ENCODE measurements at places on chromosomes 4 and X.

- DNase-seq, result no peak
These were observed 24.6 kb downstream of the NAP1L5 start for GRCh38 chr4:88672987-88673386.

DNA sequence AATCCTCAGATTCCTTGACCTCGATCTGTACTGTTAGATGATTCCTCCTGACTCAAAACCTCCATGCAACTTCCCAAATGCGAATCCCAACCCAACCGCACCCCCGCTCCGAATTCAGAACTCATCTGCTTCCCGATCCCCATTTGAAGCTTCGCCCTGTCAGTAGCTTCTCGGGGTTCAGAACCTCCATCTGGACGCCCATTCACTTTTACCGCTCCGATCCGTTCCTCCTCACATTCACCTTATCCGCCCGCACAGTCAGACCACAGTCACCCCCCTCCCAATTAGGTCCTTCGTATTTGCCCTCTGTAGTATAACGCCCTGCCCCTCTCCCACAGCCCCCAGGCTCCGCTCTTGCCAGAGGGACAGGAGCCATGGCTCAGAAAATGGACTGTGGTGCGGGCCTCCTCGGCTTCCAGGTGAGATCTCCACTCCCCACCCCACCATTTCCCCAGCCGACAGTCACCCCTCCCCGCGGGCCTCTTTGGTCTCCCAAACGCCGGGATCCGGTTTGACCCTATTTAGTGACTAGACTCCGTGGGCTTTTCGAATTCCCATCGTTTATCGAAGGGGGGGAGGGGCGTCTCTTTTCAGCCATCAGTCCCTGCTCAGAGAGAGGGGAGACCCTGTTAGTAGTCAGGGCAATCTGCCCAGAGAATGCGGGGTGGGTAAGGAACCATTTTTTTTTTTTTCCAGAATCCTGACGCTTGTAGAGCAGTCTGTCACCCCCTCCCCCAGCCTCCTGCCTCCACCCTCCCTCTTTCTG lies 691 bp downstream of the MAGED1 start:
- DNase-seq, result no peak

GRCh38 chr4:16205298-16206164 lies 20.7 kb downstream of the TAPT1 start:
- no peak for DNase-seq

GRCh38 chr4:2910409-2910808 lies 52.8 kb downstream of the NOP14 start:
- DNase-seq, result no peak

- no peak for DNase-seq
These were observed 13.5 kb upstream of the PRSS48 start for GRCh38 chr4:151263455-151263854.

DNA sequence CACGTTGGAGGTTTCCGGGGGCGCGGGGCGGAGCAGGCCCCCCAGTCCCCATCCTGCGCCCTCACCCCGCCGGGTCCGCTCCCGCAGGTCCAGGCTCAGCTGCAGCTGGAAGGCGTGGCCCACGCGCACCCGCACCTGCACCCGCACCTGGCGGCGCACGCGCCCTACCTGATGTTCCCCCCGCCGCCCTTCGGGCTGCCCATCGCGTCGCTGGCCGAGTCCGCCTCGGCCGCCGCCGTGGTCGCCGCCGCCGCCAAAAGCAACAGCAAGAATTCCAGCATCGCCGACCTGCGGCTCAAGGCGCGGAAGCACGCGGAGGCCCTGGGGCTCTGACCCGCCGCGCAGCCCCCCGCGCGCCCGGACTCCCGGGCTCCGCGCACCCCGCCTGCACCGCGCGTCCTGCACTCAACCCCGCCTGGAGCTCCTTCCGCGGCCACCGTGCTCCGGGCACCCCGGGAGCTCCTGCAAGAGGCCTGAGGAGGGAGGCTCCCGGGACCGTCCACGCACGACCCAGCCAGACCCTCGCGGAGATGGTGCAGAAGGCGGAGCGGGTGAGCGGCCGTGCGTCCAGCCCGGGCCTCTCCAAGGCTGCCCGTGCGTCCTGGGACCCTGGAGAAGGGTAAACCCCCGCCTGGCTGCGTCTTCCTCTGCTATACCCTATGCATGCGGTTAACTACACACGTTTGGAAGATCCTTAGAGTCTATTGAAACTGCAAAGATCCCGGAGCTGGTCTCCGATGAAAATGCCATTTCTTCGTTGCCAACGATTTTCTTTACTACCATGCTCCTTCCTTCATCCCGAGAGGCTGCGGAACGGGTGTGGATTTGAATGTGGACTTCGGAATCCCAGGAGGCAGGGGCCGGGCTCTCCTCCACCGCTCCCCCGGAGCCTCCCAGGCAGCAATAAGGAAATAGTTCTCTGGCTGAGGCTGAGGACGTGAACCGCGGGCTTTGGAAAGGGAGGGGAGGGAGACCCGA lies 14.0 kb downstream of the SHOX start:
- no peak for DNase-seq

DNA sequence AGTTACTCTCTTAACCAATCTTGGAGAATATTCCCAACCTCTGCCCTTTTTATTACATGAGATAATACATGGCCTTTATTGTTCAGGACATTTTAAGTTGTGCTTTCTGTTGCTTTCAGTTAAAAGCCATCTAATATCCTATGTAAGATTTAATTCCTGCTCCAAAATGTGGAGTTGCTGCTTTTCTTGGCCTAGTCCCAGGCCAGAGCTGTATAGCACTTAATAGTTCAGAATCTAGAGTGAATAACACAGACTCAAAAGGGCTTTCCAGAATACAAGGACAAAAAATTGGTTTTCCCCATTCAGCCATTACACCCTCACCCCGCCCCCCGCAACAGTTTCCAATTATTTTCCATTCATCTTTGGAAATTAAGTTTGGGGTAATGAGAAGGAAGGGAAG lies 144.3 kb upstream of the SMAD1 start:
- no peak for DNase-seq

- no peak for DNase-seq
These were observed 679.9 kb downstream of the RPA4 start for GRCh38 chrX:97563531-97564133.

DNA sequence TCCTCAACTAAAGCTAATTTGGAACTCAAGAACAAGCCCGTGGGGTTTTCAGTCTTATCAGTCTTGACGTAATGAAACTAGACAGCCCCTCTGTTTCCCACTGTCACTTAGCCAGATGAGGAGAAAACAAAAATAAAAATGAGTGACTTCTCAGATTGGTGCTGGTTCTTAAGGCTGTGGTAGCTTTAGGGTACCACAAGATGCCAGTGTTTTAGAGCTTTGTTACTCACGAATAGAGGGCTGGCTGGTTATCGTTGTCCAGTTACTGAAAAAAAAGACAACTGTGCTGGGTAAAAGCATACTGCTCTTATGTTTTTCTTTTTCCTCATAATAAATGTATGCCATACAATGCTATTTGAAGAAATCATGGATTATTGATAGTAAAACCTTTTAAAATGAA lies 796.7 kb downstream of the RAPGEF2 start:
- no peak for DNase-seq

GRCh38 chrX:113275804-113276203 lies 435.2 kb upstream of the AMOT start:
- no peak for DNase-seq

GRCh38 chrX:123822965-123823364 lies 36.9 kb upstream of the XIAP start:
- DNase-seq, result no peak

- no peak for DNase-seq
These were observed 32.5 kb downstream of the PDGFC start for GRCh38 chr4:156939139-156939538.

GRCh38 chr4:184824776-184825084 lies 1.0 kb downstream of the ACSL1 start:
- DNase-seq, result no peak

- no peak for DNase-seq
These were observed 167.1 kb upstream of the CENPE start for GRCh38 chr4:103365285-103365684.

- DNase-seq, result peak; percentile 66
These were observed at the start of gene CRMP1 for GRCh38 chr4:5893004-5893580. CRMP1 (minus strand) TSS chr4:5893086; CDS start chr4:5892969, 117 bp downstream.

DNA sequence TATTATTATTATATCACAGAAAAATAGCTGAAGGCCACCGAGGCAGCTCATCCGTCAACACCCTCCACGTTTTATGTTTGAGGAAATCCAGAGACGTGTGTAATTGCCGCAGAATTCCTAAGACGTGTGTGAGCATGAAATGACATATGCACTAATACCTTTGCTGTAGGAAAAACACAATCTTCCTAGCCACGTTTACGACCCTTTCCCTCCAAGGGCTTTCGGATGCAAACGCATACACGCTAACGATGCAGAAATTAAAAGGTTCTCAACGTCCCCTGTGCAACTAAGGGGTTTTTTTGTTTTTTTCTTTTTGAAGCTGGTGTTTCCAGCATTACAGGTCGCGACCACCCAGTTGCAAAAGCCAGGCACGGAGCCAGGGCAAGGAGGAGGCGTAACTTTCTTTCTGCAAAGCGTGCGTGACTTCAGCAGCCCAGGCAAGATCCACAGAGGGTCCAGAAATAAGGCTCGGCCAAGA lies 33.8 kb downstream of the CRLF2 start:
- no peak for DNase-seq

GRCh38 chr4:129335276-129335675 lies 239.3 kb downstream of the C4orf33 start:
- DNase-seq, result peak; percentile 9

DNA sequence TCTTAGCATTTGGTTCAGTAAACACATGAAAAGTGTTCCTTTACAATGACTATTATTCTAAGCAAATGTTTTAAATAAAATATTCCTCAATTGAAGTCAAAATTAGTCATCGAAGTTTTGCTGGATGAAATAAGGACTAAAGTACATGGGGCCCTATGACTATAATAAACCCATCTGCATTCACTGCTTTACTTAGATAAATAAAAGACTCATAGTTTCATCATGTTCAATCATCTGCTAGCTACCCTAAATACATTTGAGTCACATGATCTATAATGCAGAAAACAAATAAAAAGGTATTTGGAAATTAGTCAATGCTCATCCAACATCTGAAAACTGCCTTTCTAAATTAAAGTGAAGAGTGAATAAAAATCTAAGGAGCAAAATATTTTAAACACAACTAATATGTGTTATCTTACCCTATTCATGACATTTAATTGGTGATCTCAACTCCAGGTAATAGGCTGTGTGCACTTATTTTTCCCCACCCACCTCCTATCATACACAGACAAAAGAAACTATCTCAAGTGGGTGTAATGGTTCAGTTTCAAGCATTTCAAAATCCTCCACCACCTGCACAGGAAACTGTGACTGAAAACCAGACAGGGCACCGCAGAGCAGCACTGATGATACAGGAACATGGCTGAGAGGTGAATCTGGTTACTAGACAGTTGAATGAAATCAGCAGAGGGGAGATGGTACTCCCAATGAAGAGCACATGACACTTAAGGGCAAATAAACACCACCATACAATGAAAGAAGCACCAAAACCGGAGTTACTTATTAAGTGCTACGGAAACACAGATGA lies 78.6 kb downstream of the CAMK2D start:
- no peak for DNase-seq

GRCh38 chr4:155415662-155416061 lies 38.9 kb upstream of the MAP9 start:
- DNase-seq, result no peak

- DNase-seq, result no peak
These were observed 44.1 kb downstream of the SLC16A2 start for GRCh38 chrX:74465424-74465823.

DNA sequence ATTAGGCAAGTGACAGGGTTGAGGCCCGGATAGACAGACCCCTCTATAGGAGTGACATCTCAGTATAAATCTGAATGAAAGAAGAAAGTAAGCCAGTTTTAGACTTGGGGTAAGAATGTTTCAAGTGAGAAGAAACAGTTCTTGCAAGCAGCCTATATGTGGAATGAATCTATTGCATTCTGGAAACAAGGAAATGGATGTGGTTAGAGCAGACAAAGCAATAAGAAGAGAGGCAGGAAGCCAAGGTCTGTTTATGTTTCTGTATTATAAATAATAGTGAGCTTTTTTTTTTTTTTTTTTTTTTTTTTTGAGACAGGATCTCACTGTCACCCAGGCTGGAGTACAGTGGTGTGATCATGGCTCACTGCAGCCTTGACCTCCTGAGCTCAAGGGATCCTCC lies 255.8 kb downstream of the UNC5C start:
- DNase-seq, result no peak

- no peak for DNase-seq
These were observed 40.2 kb upstream of the CBR4 start for GRCh38 chr4:169050284-169050683.

DNA sequence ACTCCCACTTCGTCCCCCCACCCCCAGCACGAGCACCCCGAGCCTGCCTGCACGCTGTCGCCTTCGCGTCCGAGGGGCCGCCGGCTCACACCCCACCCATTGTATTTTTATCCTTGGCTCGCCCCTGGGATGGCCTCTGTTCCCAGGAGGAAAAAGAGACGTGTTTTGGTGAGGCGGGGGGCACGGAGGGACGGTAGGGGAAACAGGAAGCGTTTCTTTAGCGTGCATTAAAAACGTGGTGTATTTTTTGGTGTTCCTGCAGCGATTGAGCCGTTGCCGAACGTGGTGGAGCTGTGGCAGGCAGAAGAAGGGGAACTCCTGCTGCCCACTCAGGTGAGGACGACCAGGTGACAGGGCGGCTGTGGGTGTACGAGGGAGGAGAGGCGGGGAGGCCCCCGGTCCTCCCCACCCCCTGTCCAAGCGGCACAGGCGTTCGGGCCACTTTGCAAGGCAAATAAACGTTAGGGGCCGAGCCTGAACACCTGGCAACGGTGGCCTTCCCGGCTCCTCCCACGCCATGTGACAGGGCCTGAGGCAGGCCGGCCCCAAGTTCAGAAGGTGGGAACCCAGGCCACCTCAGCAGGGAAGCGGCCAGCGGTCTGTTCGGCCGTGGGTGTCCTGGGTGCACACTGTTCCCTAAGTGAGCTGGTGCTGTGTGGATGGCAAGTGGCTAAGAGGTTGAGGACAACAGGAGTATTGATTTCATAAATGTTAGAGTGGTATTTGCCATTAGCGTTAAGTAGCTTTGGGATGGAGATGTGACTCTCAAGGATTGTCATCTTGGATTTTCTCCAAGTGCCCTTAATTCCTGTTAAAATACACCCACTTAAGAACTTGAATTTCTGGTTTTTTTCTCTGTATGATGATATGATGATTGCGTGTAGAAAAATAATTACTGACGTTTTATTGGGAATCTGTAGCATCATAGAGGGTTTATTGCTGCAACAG lies 1.1 kb downstream of the TMEM131L start:
- no peak for DNase-seq

GRCh38 chr4:182451441-182451840 lies 208.2 kb downstream of the TENM3 start:
- no peak for DNase-seq

GRCh38 chr4:1240721-1241465 lies 8.0 kb downstream of the CTBP1 start:
- DNase-seq, result no peak

GRCh38 chr4:1017706-1018105 lies 6.3 kb downstream of the FGFRL1 start:
- no peak for DNase-seq

- no peak for DNase-seq
These were observed 36.4 kb upstream of the RBM41 start for GRCh38 chrX:107154787-107155620.

DNA sequence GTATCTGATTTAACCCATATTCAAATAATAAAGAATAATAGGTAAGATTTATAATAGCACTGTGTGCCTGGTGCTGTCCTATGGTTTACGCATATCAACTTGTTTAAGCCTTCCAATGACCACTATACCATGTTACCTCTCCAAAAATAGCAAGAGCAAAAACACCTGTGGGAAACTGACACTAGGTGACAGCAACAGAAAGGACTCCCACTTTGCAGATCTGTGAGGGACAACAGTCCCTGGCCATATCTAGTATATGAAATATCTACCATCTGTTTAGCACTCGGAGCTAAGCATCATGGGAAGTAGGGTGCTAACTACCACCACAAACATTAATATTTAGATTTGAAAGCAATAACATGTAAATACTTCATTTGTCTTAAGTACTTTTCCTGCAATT lies 55.7 kb upstream of the TXK start:
- DNase-seq, result no peak

All from NCI-H1930 (cell line).